ENCODE measurements at places on chromosomes 4 and X. TPM values are rescaled to one million over a fixed set of nuclear protein-coding genes. Genes with fewer than 3 reads are reported as not detected.

Gene CLGN
- 3.8 TPM for polyA plus RNA-seq

Gene USP26
- not detected for polyA plus RNA-seq

Gene DMRTC1B
- polyA plus RNA-seq, result 4.6 TPM

Gene SRPK3
- 0.78 TPM for polyA plus RNA-seq

Gene CXorf58
- 0.36 TPM for polyA plus RNA-seq

Gene GPR173
- polyA plus RNA-seq, result 13.1 TPM

Gene GPC3
- 1,339 TPM for polyA plus RNA-seq

Gene MBNL3
- 32.2 TPM for polyA plus RNA-seq

Gene GAGE2A
- not detected for polyA plus RNA-seq

Gene PAGE5
- polyA plus RNA-seq, result not detected

Gene CCSER1
- polyA plus RNA-seq, result 19.7 TPM

Gene NUP62CL
- polyA plus RNA-seq, result 15.0 TPM

Gene NONO
- polyA plus RNA-seq, result 614 TPM

Gene PHEX
- polyA plus RNA-seq, result 0.40 TPM

Gene GTPBP6
- 41.9 TPM for polyA plus RNA-seq

Gene CCDC158
- polyA plus RNA-seq, result 0.60 TPM

Gene HPGDS
- 4.9 TPM for polyA plus RNA-seq

Gene AR
- polyA plus RNA-seq, result 4.0 TPM

Gene BST1
- polyA plus RNA-seq, result 17.0 TPM

Gene GUCY1B1
- polyA plus RNA-seq, result 77.1 TPM

Gene BBS7
- polyA plus RNA-seq, result 26.2 TPM

Gene PRR32
- polyA plus RNA-seq, result not detected

Gene LDB2
- 100 TPM for polyA plus RNA-seq

Gene IQCM
- polyA plus RNA-seq, result not detected

All from right renal cortex interstitium (tissue), 3 donors.